ENCODE measurements at places on chromosomes 7 and 10.

GRCh38 chr7:102188746-102189145, 97.9 kb upstream of the SH2B2 start:
- DNase-seq: no peak

GRCh38 chr7:107715531-107715930, 28.4 kb upstream of the CBLL1 start:
- DNase-seq: no peak

DNA sequence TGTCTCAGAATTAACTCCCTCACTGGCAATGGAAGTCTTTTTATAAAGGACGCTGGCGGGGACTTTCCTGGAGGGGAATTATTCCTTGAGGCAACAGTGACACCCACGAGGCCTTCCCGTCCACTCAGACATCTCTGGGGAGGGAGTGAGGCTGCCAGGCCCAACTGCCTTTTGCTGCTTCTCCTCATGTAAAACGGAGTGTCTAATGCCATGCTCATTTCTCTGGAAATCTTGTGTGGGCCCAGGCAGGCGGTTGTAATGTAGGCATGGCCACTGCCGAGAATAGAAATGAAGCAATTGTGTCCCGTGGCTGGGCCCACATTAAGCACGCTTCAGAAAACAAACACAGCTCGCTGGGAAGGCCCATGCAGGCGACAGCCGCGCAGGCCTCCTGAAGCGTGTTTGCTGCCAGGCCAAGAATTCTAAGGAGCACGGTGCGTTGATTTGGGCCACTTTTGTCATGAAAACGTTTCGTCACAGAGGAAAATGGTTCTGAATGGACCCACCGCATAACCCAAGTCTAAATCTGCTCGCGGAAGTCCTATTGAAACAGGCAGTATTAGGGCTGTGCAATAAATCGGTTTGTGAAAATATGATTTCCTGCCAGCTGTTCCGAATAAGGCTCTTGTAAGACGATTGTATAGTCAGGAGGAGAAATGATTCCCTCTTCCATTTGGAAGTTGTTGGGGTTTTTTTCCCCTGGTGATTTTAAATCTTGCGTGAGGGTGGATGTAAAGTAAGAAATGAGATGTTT, 104.2 kb upstream of the CHST15 start:
- no peak for DNase-seq

- no peak for DNase-seq
These were observed at the start of gene MKX for GRCh38 chr10:27745732-27746396. Gene MKX (minus strand): TSS chr10:27745819. CDS start chr10:27743415, 2,404 bp downstream.

DNA sequence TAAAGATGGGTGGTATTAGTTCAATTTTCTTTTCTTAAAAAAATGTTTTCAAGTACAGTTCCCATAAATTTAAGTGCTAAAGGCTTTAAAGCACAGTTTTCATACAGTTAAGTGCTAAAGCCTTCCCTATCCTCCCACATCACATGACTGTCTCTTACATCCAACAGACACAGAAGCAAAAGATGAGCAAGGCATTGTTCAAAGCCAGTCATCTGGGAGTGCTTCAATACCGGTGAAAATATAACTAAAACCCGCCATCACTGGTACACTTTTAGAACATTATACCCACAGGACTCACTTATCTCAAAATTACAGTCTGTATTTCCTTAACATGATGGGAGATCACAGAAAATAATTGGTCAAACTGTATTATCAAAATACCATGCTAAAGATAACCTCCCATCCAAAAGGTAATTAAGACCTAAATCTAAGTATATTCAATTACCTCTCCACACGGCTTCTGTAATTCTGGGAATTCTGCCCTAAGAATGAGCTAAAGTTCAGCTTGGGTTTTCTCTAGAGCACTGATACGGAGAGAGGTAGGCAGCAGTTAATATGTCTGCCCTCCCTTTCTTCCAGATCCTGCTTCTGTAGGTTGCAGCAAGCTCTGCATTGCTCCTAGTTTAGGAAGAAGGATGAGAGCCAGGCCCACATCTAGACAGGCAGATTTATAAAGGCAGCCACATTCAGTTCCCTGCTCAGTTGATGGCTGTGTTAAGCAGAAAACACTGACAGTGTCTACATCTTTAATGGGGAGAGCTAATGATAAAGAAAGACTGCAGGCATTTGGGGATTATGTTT, 474.8 kb upstream of the PFKP start:
- DNase-seq: no peak

- DNase-seq: no peak
These were observed 36.8 kb downstream of the CLRN3 start for GRCh38 chr10:127855976-127856375.

DNA sequence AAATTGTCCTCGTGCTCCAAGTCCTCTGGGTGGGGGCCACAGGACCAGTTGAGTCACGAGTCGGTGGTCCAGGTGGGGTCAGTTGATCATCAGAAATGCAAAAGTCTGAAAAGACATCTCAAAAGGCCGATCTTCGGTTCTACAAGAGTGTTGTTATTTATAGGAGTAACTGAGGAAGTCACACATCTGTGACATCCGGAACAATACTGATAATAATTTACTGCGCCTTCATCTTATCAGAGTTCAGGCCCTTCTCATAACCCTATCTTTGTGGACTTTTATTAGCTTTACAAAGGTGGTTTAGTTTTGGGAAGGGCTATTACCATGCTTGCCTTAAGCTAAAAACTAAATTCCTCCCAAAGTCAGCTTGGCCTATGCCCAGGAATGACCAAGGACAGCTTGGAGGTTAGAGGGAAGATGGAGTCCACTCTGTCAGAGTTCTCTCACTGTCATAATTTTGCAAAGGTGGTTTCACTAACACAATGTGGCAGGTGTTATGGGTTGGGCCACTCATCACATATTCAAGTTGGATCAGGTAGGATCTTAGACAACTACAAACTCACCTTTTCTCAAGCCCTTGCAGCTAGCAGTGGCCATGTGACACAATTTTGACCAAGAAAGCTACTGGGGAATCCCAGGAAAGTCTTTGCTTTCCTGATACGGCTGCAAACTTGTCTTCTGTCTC, 54.7 kb upstream of the CHST3 start:
- no peak for DNase-seq

DNA sequence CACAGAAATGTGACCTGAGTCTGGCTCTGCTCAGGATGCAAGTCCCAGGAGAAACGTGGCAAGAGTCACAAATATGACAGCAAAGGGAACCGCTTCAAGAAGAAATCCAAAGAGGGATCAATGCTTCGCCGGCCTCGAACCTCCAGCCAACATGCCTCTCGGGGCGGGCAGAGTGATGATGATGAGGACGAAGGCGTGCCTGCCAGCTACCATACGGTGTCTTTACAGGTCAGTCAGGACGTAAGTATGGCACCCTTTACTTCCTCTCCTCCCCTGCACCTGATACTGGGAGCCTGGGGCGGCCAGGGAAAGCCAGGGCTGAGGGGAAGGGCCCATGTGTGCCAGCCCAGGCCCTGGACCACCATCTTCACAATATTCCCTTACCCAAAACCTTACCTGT, 18.6 kb upstream of the NFKB2 start:
- no peak for DNase-seq

GRCh38 chr7:18541181-18541870, 45.8 kb downstream of the HDAC9 start:
- DNase-seq: peak; percentile 43

DNA sequence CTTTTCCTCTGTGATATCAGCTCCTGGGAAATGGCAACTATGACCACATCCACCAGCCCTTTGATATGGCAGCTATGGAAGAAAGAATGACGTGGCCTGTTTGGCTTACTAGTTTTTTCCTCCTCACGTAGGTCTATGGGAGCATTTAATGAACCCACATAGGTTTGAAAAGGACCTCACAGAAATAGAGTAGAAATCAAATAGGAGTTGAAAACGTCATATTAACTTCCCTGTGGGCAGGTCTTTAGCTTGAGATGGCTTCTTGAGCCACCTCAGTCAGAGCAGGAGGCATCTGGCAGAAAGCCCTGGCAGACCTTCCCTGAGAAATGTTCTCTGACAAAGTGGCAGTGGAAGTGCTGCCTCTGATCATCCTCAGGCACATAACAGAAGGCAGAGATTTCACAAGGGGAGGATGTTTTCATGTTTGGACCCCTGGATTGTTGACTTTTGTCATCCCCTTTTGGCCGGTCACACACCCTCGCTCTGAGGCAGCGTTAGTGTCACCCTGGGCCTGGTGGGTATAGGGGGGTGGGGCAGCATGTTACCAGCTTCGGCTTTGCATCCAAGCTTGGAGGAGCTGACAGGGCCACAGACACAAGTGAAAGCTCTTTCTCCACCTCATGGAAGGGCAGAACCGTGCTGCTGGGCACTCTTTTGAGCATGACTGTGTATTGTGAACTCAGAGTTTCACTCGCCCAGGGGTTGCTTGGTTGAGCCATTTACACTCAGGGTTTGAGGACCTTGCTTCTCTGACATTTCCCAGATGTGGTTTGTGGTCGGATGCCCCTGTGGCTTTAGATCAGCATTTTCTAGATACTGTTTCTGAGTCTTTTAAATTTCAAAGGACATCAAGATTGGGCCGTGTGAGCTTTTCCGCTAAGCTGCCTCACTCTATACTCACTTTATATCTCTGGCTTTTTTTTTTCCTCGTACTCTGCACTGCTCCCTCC, 184.2 kb downstream of the STK31 start:
- DNase-seq: no peak

All from NCI-H1092 treated with DMSO at 0.1 percent for 48 hours (cell line).